GM18507 (cell line): ENCODE measurements at places on chromosomes 11 and 22.

DNA sequence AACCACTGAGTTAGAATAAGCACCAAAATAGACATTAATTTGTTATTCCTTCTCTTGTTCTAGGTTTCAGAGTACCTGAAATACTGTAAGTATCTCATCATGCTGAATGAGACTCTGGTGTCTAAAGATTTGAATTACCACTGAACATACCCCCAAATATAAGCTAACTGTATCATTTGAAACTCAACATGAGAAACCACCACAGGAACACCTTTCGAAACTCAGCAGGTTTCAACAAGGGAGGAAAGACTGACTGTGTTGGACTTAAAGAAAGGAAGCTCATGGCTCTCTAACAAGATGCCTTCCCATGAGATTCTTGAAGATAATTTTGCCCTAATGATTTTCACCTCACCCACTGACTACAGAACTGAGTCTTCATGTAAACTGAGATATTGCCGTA lies 37.0 kb downstream of the PRCP start:
- DNase-seq: no peak

DNA sequence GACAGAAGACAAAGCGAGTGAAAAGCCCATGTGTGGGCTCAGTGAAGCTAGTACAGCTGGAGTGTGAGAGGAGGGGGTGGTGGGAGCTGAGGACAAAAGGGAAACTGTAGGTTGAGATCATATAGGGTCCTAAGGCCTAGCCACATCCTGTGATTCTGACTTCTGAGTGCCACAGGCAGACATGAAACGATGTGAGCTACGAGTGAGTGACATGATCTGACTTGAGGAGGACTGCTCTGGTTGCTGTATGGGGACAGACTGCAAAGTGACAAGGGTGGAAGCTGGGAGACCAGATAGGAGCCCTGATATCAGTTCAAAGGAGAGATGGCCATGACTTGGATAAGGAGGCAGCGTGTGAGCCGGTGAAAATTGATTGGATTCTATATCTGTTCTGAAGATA lies 85.4 kb downstream of the MICAL2 start:
- no peak for DNase-seq

DNA sequence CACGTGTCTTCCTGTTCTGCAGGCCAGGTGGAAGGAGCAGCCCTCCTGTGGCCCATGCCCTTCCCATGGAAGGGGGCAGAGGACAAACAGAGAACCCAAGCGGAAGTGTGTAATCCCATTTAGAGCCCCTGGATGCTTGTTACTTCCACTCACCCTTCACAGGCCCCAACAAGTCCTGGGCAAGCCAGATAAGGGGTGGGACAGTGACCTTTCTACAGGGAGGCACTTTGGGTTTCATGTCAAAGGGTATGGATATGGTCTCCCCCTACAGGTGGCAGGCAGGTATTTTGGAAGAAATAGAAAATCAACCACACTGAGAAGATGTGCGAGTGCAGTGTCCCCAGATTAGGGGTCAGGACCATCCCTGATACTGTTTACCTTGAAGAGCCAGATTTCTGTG lies 11.4 kb downstream of the MPEG1 start:
- DNase-seq: no peak

DNA sequence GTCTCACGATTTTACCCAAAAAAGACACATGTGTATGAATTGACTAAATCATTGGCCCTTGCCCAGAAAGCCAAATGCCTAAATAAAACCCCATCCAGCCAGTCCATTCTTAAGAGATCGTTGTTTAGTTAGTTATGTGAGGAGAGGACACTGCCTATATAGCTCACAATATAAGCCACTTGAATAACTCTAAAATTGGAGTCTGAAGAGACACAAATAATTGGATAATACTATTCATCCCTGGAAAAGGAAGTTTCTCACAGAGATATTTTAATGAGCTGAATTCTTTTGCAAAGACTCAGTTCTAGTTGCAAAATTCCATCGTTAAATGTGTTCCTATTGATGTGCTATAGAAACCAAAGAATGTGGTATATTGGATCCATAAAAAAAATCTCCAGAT lies 176.7 kb downstream of the SOX6 start:
- DNase-seq: no peak

DNA sequence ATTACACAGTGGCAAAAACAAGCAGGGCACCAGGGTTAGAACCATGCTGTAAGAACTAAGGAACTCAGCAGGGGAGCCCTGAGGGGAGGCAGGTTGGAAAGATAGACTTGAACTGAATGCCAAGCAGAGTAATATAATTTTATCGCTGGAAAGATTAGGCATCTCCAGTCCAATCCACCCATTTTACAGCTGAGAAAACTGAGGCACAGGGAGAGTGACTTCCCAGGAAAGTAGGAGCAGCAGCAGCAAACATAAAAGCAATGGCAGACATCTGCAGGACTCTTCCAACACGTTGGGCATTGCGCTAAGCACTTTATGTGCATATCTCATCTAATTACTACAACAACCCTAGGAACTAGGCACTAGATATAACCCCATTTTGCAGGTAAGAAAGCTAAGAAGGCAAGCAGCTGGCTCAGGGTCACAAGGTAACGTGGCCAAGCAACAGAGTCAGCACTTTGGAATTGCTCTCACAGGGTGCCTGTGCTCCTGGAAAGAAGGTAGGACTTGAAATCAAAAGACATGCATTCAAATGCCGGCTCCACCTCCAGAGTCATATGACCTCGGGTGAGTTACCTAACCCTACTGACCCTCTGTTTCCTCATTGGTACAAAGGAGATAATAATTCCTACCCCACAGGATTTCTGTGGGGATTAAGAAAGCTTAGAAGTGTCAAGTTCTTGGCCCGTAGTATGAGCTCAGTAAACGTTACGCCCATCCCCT lies 215.3 kb downstream of the BARX2 start:
- no peak for DNase-seq

GRCh38 chr22:42560381-42560780 lies 6.6 kb downstream of the SERHL2 start:
- DNase-seq: no peak

DNA sequence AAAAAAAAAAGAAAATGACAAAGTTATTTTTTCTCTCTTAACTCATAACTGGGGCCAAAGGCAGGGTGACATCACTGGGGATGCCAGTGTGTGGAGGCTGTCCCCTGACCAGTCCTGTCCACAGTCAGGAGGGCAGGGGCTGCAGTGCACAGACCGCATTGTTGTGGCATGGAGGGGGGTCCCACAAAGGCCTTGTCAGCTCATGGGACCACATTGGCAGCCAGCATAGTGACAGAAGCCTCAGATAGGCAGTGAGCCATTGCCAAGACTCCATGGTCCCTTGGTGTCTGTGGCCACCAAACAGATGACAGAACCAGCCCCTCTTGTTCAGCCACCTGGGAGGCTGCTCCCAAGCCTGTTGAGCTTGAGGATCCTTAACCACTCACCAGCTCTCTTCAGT lies 4.1 kb downstream of the TMEM80 start:
- DNase-seq: no peak

DNA sequence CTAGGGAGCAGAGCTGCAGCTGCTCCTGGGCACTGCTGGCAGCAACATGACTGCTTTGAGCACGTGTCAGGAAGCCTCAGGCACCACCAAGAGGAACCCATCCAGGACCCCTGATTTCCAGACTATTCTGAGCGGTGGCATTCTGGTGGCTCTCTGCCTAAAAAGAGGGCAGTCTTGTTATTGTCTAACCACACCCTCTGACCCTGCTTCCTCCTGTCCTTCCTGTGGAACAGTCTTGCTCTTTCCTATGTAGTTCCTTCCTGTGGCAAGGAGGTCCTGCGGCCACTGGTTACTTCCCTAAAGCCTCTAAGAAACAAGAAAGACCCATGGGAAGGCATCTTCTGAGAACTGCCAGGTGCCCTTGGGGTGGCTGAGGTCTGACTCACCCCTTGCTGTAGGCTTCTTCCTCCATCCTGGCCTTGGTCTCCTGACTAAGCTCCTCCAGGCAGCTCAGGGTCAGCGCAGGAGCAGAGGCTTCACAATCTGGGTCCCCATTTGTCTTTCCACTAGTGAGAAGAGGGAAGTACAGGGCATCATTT lies 13.1 kb upstream of the LYVE1 start:
- no peak for DNase-seq

DNA sequence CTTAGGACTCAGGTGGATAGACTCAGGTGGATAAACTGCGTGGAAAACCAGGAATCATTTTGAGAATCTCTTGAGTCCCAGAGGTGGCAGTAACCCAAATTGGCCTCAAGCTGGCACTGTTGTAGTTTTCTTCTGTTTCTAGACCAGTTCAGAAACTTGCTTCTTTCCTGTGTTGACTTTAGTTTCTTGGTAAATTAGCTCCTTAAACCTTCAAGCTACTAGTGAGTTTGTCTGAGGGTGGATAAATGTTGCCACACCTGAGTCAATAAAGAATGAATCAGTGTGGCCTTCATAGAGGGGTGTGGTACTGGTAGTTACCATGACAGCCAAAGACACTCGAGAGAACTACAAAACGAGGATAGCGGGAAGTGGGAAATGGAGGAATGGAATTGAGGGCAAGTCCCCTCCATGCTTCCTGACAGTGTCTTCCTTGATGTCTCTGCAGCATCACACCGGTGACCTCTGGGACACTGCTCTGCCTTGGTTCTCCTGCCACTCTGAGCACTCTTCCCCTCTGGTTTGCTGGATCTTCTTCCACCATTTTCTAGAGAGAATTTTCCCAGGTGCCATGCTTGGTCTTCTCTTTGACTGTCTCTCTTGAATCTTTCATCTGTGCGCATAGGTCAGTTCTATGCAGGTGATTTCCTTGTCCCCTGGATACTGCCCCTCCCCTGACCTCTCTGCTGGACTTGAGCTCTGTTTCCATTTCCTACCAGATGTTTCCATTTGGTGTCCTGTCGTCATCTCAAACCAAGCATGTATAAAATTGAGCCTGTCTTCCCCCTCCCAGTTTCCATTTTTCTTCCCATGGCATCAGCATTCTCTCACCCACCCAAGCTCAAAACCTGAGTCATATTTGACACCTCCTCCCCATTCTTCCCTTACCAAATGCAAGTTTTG lies 7.2 kb downstream of the POLD4 start:
- DNase-seq: no peak

DNA sequence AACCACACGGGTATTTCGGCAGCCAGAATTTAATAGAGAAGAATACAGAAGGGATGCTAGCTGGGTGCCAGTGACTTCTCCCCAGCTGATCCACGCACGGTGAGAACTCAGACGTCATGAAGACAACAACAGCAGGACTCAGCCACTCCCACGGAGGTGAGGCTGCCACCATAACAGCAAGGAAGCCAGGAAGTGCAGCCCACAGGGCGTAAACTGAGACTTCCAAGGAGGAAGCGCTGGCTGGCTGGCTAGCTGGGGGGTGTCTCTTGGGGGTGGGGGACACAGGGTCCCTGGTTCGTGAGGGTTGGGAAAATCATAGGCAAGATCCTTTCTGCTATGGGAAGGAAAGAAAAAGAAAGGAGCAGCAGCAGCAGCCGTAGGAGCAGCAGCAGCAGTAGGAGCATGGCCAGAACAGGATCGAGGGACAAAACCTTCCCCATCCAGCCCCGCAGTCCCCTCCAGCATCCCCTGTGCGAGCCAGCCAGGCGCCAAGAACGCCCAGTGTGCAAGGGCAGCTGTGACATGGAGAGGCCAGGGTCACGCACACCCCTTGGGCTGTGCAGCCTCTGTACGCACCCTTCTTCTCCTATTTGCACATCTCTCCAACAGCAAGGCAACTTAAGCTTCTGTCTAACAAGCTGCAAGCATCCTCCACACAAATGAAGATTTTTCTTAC lies 49.6 kb upstream of the SHANK2 start:
- no peak for DNase-seq

DNA sequence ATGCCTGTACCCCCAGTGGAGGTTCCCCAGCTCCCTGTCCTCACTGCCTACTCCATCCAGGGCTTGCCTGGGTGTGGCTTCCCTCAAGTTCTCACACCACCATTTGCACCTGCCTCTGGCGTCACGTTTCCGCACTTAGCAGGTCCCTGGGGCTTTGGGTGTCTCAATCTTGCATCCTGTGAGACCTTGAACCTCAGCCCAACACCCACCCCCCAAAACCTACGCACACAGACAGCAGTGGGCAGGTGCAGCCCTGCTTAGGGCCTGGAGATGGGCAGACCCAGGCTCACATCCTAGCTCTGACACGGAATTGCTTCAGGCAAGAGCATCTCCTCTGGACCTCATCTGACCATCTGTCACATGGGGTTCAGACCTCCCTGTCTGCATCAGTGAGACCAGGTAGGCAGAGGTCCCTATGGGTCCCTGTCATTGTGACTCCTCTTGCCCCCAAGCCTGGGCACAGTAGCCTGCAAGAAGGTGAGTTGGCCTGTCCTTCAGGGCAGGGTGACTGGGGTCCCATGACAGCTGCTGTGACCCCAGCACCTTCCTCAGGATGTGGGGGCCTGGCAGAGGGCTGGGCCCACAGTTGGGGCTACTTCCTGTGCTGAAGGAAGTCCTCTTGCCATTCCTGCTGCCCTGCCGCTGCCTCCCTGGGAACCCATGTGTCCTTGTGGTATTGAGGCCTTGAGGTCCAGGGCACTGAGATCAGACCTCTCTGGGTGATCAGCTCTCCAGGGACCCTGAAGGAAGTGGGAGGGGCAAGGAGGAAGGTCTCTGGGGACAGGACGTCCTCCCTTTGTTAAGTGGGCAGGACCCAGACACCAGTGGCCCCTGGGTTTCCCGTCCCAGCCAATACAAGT lies 2.0 kb downstream of the SIPA1 start:
- DNase-seq: no peak

DNA sequence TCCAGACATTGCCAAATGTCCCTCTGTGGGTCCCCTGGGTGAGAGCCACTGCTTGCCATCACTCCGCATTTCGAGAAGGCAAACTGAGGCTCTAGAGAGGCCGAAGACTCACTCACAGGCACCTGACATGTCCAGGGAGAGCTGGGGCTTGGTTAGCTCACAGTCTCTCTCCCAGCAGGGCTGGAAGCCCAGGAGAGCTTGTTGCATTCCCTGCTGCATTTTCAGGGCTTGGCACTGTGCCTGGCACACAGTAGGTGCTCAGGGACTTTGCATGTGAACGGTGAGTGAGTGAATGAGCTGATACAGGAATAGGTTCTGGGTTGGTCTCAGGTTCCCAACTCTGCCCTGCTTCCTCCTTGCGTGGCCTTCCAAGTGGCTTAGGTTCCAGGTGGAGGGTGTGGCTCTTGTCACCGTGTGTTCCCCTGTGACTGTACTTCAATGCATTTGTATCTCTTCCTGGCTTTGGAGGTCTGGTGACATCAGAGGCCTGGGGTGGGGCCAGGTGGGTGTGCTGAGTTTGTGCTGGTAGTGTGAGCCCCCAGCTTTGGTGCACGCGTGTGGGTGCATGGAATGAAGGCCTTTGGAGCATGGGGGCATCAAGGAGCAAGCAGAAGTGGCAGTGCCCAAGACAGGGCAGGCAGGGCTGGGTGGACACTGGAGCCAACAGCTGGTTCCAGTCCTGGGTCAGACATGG lies 18.4 kb upstream of the SMIM38 start:
- DNase-seq: no peak

DNA sequence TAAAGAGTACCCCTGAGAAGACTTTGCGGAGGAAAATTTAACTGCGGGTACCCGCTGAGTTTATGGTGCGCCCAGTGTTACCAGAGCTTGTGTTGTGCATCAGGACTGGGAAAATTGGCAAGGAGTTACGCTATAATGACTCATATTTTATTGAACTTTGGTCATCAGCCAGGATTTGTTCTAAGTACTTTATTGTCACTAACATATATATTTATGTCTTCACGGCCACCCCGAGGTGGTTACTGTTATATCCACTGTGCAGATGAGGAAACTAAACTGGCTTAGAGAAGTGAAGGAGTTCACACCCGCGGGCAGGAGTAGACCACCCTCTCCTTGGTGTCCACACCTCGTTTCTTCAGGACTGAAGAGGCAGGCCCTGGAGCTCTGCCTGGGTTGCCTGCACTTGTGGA lies 667 bp downstream of the ACCS start:
- DNase-seq: no peak
